ENCODE measurements at places on chromosomes 7 and 10.

GRCh38 chr7:1897861-1898627 is 228.0 kb downstream of the ELFN1 start:
- DNase-seq, result no peak

- DNase-seq, result no peak
Measured at GRCh38 chr7:125450749-125451148, 521.1 kb upstream of the POT1 start.

DNA sequence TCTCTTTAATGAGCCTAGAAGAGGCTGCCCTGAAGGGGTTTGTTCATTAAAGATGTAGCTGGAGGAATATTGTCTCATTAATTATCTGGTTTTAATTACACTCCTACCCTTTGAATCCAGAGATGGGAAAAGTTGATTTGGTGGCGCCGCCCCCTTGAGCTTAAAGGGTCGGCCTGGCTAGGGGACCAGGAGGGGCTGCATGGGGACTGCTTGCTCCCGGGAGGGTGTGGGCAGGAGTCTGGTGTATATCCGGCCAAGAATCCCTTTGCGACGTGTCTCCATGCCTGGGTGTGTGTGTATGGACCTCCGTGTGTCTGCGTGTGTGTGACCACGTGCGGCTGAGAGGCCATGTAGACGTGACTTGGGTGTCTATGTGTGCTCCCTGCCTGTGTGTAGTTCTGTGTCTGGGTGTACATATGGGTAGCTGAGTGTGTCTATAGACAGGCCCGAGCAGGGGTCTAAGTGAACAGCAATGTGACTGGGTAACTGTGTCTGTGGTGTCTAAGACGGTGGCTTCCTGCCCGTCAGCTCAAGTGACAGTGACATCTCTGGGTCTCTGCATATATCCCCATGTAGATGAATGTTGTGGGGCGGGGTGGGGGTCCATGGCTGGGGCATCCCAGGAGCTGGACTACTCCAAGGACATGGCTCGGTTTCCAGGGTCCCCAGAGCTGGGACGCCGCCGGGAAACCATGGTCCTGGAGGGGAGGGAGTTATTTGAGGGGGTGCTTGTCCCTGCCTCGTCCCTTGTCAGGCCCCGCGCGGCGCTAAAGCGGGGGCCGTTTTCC is 10.7 kb downstream of the LBX1 start:
- no peak for DNase-seq

DNA sequence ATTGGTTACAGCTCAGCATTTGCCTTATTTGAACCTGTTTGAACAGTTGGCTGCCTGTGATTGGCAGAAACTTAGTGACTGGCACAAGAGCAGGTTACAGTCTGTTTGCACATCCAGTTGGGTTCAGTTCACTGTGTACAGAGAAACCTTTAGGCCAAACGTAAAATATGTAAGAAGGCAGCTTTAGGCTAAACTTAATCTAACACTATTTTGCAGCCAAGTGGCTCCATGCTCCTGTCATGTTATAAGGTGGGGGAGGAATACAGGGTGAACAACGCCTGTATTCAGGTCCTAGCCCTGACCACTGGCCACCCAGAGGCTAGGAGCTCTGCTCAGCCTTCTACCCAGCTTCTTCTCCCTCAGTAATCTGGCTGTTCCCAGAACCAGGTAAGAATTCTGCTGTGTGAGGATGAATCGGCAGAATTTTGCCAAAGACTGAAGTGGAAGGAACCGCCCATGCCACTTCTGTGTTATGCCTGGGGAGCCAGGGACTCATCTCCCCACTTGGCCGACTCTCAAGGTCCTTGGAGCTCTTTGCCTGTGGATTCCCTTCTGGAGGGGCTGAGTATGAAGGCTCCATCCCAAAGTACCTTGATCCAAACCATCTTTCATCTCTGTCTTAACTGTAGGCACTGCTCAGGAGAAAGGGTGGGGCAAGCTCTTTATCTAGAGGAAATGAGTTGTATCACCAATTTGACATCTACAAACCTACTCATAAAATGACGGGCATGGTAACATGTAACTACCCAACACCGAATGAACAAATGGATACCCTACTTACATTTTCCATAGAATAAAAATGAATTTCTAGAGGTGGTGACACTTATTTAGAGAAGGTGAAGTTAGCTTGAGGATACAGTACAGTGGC is 164.4 kb upstream of the NAMPT start:
- DNase-seq, result no peak

GRCh38 chr10:25064401-25064800 is 48.0 kb downstream of the THNSL1 start:
- peak; percentile 6 for DNase-seq

DNA sequence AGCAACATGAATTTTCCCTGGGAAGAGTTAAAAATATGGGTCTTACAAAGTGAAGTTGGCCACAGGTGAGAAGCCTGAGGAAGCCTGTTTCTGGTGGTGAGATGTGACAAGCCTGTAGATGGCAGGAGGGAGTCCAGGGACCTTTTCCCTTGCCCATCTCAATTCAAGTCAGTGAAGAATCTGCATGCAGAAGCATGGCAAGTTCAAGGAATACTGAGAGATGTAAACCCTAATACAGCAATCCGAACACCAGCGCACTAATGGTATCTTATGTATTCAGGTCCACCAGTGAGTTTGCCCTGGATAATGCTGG is 73.6 kb downstream of the RHOBTB1 start:
- no peak for DNase-seq

DNA sequence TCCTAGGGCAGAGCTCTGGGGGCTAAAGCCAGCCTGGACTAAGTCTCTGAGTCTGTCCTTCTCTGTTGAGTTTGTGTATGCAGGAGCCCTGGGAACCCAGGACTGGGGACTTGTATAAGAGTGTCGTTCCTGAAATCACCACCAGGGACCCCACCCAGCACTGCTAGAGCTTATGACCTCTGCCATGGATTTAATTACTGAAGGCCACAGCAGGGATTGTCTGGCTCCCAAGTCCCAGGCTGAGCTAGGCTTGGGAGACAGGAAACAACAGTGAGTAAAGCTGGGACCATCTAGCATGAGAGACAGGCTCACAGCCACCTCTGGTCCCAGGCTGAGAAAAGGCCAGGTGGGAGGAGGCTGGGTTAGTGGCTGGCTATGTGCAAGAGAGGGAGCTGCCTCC is 1.4 kb upstream of the TSPAN15 start:
- peak; percentile 86 for DNase-seq

DNA sequence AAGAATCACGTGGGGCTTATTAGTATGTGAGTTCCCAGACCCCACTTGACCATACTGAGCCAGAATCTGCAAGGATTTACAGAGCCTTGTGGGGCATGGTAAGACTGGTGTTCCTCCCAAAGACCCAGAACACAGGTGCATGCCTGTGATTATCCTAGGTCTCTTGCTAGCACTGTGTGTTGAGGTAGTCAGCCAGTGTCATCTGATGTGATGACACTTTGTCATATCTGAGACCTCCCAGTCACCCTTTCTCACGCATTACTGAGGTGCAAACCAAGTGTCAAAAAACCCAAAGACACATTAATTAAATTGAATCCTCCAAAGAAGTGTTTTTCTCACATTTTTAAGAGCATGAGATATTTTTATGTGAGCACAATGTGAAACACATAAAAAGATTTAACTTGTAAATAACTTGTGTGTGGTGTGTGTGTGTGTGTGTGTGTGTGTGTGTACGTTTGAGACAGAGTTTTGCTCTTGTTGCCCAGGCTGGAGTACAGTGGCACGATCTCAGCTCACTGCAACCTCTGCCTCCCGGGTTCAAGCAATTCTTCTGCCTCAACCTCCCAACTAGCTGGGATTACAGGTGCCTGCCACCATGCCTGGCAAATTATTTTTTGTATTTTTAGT is 162.0 kb upstream of the PRPS1L1 start:
- no peak for DNase-seq
